IMR-90 (cell line): ENCODE measurements at places on chromosomes 4 and X. TPM values are rescaled to one million over a fixed set of nuclear protein-coding genes. Genes with fewer than 3 reads are reported as not detected.
A peak's percentile ranks its signal among the peaks of the same experiment; 100 is the strongest.

The SPATA18 gene
- total RNA-seq = 4.7 and 5.0 TPM in 2 replicates

- DNase-seq = no peak
These were observed 30.8 kb upstream of the FMR1NB start for GRCh38 chrX:147950352-147950751.

DNA sequence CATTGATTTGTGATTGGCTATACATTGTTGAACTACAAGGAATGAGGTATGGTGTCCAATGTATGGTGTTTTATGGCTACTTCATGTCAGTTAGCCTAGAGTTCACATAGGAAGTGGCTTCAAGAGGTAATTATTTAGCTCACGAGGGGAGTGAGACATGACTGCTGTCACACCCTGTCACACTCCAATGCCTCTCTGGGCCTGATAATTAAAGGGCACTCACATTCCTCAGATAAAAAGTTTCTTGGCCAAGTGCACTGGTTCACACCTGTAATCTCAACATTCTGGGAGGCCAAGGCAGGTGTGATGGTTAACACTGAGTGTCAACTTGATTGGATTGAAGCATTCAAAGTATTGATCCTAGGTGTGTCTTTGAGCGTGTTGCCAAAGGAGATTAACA is 65.0 kb upstream of the DDX60 start:
- no peak for DNase-seq

- DNase-seq = no peak
These were observed 23.7 kb upstream of the LRAT start for GRCh38 chr4:154720123-154720522.

- peak; percentile 29 for DNase-seq
These were observed 43.9 kb downstream of the RASSF6 start for GRCh38 chr4:73576381-73576780.

DNA sequence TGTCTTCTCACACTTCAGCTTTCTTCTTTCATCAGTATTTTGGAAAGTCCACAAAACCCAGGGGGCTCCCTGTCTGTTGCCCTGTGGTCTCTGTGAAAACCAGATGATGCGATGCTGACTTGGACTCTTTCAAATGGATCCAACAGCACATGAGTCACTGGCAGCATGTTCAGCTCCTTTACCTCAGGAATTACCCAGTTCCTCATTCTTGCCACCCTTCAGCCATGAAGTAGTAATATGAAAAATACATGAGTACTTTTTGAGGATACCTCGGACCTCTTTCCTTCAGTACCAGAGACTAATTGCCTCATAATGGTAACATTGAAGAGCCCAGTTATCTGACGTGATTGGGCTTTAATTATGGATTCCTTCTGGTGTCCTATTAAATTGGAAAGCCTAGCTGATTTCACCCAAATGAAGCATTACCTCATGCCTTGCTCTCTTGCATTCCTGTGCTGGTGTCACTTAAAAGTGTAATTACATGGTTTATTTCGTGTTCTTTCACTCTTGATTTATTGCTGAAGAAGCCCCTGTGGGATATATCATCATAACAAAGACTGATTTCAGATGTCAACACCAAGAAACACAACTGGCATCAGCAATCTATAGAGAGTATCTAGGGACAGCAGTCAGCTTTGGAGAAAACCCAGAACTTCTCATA is 63.4 kb downstream of the NFKB1 start:
- peak; percentile 81 for DNase-seq

- DNase-seq = no peak
These were observed 248.0 kb upstream of the ADAMTS3 start for GRCh38 chr4:72817012-72817411.

The EVC2 gene
- total RNA-seq = 5.8 and 5.9 TPM in 2 replicates

The MAGEC1 gene
- not detected in 2 replicates for total RNA-seq

The STPG2 gene
- not detected in 2 replicates for total RNA-seq

GRCh38 chrX:133888984-133889383 is 96.4 kb downstream of the GPC3 start:
- no peak for DNase-seq

The PNCK gene
- total RNA-seq = 0.18 TPM in 1 of 2 replicates, not detected in the other
